ENCODE measurements at places on chromosomes 2 and 18.

- no peak for DNase-seq
Measured at GRCh38 chr2:239328351-239329191, 72.2 kb downstream of the HDAC4 start.

DNA sequence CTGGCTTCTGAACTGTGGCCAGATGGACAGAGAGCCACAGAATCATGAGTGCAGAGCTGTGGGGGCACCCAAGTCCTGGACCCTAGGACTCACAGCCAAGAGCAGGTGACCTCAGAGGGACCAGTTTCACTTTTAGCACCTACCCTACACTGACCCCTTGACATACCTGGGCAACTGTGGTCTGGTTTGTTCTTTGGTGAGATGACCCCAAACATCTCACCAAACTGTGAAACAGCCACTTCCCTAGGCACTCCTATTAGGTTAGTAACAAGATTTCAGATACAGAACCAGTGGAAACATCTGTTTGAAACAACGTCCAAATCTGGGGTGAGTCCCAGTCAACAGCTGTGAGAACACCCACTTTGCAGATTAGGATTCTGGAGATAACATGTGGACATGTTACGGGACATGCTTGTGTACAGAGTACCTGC lies 1.9 kb upstream of the ZFP36L2 start:
- no peak for DNase-seq

- DNase-seq: no peak
Measured at GRCh38 chr2:38438883-38439612, 62.0 kb upstream of the ATL2 start.

- DNase-seq: no peak
Measured at GRCh38 chr18:6616981-6617380, 112.5 kb upstream of the ARHGAP28 start.

- no peak for DNase-seq
Measured at GRCh38 chr18:35247412-35248249, 6.8 kb downstream of the ZNF397 start.

DNA sequence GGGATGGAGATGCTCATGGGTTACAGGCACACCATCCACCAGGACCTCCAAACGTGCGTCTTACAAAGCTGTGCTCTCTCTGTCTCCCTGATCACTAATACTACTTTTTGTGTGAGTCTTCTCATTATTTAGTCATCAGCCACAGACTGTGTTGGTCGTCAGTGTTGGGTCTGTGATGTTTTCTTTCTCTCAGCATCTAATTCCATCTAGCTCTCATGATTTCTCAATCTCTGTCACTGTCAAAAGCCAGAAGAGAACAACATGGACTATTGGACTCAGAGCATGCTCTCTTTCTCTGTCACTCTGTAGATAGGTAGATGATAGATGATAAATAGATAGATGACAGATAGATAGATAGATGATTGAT lies 6.0 kb upstream of the ARL4C start:
- DNase-seq: no peak

GRCh38 chr2:215870088-215870490 lies 143.3 kb downstream of the MREG start:
- DNase-seq: no peak

DNA sequence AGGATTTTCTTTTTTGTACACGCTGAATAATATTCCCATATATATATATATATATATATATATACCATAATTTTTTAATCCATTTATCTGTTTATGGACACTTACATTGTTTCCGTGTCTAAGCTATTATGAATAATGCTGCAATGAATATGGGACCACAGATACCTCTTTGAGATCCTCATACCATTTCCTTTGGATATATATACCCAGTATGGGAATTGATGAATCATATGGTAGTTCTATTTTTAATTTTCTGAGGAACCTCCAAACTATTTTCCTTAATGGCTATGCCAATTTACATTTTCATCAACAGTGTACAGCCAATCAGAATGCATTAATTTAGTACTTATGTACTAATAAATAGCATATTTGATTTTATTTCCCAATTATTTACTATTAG lies 53.1 kb downstream of the MERTK start:
- no peak for DNase-seq

- no peak for DNase-seq
Measured at GRCh38 chr2:121884511-121884921, 129.1 kb downstream of the TSN start.

GRCh38 chr2:19881908-19882265 lies 19.9 kb downstream of the TTC32 start:
- no peak for DNase-seq

DNA sequence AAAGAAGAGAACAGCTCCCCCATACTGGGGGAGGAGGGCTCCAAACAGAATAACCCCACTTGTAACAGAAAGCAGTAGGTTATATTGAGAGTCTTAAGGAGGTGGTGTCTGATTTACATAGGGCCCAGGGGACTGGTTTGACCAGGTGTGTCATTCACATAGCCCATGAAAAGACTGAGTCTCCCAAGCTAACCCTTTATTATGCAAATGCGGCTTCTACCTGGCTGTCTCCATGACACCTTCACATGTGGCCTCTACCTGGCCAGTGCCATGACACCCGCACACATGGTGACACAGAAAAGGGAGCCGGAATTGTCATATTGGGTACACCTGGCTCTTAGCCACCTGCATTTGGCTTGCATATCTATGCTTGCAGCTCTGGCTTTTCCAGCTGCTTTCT lies 1057.2 kb upstream of the PIK3C3 start:
- no peak for DNase-seq

DNA sequence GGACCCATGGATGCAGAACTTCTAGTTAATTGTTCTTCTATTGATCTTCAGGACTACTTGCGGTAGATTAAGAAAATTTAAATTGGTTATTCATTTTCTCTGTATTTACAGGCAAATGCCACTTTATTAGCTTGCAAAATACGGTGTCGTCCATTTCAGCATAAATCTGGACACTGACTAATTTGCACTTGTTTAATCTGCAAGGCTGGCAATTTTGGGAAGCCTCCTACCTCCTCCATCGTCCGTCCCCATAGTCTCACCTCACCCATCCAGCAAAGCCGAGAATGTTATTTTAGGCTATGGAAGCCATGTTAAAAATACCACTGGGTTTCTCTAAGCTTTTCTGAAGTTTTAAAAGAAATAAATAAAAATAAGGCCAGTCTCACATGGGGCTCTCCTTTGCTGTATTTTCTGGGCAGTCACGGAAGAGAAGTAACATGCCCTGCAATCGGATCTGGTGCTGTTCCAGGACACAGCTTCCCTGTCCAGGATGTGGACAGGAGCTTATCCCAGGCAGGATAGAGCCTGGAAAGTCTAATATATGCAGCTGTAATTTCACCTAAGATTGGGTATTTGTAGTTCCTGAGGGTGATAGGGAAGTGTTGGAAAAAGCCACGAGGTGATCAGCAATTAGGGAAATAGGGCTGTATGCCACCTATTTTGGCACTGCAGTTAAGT lies 17.4 kb downstream of the TMEM178A start:
- DNase-seq: no peak

- no peak for DNase-seq
Measured at GRCh38 chr18:77206676-77207374, 42.8 kb upstream of the GALR1 start.

GRCh38 chr2:150147889-150148683 lies 339.4 kb downstream of the RND3 start:
- DNase-seq: no peak

DNA sequence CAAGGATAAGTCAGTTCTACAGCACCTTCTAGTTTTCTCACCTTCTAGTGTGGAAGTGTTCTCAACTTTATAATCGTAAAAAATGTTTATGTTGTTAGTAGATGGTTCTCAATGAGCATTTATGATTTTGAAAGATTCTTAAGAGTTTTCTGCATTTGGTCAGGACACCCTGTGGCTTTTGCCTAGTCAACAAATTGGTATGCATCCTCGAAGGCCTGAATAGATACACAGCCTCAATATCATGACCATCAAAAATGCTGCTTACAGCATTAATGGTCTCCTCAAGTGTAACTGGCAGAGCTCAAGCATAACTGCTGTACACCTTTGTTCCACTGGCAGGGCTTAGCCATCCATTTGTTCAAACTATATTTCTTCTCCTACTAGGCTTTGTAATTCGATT lies 96.7 kb downstream of the CRACDL start:
- no peak for DNase-seq

- DNase-seq: no peak
Measured at GRCh38 chr2:216799873-216800431, 59.9 kb downstream of the TNP1 start.

- no peak for DNase-seq
Measured at GRCh38 chr2:139585101-139585500, 804.9 kb upstream of the NXPH2 start.

GRCh38 chr2:160261732-160262131 lies 61.7 kb upstream of the ITGB6 start:
- no peak for DNase-seq

GRCh38 chr2:41420219-41420618 lies 627.6 kb upstream of the PKDCC start:
- DNase-seq: no peak

- DNase-seq: no peak
Measured at GRCh38 chr2:118014492-118014824, 588 bp upstream of the CCDC93 start.

GRCh38 chr2:149586898-149587219 lies 716 bp downstream of the MMADHC start:
- DNase-seq: no peak

GRCh38 chr2:30354621-30355020 lies 92.4 kb upstream of the LCLAT1 start:
- DNase-seq: no peak

- no peak for DNase-seq
Measured at GRCh38 chr2:200453853-200454534, 55.9 kb downstream of the KCTD18 start.

GRCh38 chr18:70417847-70418246 lies 129.0 kb downstream of the SOCS6 start:
- no peak for DNase-seq

- DNase-seq: no peak
Measured at GRCh38 chr2:148523315-148523714, 121.2 kb upstream of the EPC2 start.

- peak; percentile 17 for DNase-seq
Measured at GRCh38 chr2:68157002-68157401, 686 bp upstream of the PNO1 start.

GRCh38 chr2:98394595-98395153 lies 48.4 kb downstream of the CNGA3 start:
- DNase-seq: no peak

GRCh38 chr2:43207553-43208300 lies 18.7 kb downstream of the ZFP36L2 start:
- no peak for DNase-seq

GRCh38 chr2:232541961-232542714 lies 2.6 kb downstream of the CHRNG start:
- no peak for DNase-seq

DNA sequence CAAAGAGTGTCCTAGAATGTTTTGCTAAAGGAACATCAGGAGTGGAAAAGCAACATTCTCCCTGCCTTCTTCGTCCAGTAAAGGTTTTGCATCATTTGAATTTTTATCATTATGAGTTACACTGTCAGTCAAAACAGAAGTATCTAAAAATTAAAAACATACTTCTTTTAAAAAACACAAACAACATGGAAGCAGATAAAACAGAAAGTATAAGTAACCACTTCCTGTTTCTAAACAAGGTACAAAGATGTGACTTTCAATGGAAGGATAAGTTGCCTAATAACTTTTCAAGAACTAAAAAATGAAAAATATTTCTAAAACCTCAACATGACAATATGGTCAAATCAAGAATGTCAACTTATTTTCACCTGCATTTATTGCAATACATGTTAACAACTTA lies 158.2 kb downstream of the STK39 start:
- DNase-seq: no peak

- no peak for DNase-seq
Measured at GRCh38 chr2:236040600-236041328, 127.4 kb downstream of the GBX2 start.

GRCh38 chr18:1296237-1296636 lies 391.6 kb downstream of the ADCYAP1 start:
- no peak for DNase-seq

- no peak for DNase-seq
Measured at GRCh38 chr2:107984707-107985106, 1.6 kb upstream of the SLC5A7 start.

GRCh38 chr2:239765076-239765845 lies 259.9 kb downstream of the NDUFA10 start:
- no peak for DNase-seq

Measured in activated naive CD4-positive, alpha-beta T cell (primary cell).